ENCODE measurements at places on chromosomes 6 and 20.

DNA sequence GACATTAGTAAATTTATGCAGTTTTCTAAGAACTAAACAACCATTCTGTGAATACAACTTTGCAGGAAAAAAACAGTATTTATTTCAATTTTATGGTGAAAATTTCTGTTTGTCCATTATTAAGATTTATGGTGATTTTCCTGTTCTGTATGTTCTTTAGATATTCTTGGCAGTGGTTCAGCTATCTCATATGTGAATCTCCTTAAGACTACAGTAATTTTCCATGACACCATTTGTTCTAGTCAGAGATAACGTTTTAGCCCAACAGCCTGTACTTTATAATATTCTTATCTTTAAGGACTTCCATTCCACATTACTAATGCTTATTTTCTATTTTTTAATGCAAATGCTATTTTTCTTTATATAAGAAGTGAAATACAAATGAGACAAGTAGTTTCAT is 504.0 kb downstream of the RFPL4B start:
- peak; percentile 43 for DNase-seq

DNA sequence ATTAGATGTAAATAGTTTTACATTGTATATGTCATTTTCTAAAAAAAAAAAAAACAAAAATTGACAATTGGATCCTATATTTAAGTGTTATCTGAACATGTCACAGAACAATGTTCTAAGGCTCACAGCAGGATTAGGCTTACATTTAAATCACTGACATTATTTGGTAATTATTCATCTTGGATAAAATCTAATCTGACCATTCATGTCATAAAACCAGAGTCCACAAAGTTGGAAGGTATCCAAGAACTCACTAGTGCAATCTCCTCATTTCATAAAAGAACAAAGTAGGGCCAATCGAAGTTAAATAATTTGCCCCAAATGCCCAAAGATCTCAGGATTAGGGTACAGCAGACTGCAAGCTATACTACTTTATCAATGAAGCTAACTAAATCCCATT is 73.0 kb downstream of the PDSS2 start:
- peak; percentile 17 for DNase-seq

GRCh38 chr20:34222208-34222607 is 19.0 kb upstream of the ASIP start:
- peak; percentile 41 for DNase-seq

GRCh38 chr6:114521926-114522325 is 179.1 kb upstream of the HS3ST5 start:
- no peak for DNase-seq

- DNase-seq = no peak
Measured at GRCh38 chr6:31572041-31572911, at the start of gene LTA. Gene LTA (plus strand): TSS chr6:31572289. CDS start chr6:31572743, 454 bp downstream.

- DNase-seq = no peak
Measured at GRCh38 chr6:107807196-107807811, 16.8 kb downstream of the SCML4 start.

DNA sequence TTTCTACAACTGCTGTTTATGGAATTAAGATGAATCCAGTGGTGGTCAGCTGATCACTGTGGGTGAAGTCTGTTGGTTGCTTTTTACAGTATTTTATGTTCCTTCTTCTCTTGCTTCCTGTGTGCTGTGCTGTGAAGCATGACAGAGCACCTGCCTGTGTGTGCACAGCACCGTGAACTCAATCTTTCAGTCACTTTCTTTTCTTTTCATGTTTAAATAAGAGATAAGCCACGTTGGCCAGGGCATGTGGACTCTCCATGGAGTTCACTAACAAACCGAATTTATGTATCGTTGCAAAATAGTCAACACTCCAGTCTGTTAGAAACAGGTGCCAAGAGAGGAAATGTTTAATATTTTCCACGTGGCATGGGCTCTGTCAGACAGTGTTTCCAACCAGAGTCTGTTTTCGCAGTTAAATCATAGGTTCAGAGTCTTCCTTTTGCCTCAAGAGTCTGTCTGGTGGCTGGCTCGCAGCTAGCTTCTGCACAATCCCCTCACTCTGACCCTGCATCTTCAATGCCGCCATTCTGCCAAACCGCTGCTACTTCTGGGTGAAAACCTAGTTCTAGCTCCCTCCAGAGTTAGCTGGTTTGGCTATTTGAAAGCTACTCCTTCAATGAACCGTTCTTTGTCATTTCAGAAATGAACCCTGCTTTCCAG is 73.2 kb downstream of the QRSL1 start:
- DNase-seq = peak; percentile 47

GRCh38 chr6:53162606-53163005 is 14.0 kb upstream of the GCM1 start:
- no peak for DNase-seq

GRCh38 chr20:38650010-38650409 is 48.4 kb downstream of the ARHGAP40 start:
- no peak for DNase-seq

All from lung (tissue), 17 donors.